Aorta (tissue), 5 donors: ENCODE measurements at places on chromosomes 5 and 9. TPM values are rescaled to one million over a fixed set of nuclear protein-coding genes. Genes with fewer than 3 reads are reported as not detected.

The ADAMTS2 gene
- 49.8 TPM for total RNA-seq

GRCh38 chr9:38301376-38302106 lies 91.0 kb upstream of the ALDH1B1 start:
- no peak for DNase-seq
- H3K4me1 ChIP-seq: no peaks in the 10 kb centered on the region
- no peak overlapping the region for H3K4me3 ChIP-seq
- no peaks in the 10 kb centered on the region for H3K36me3 ChIP-seq
- H3K27me3 ChIP-seq: no peaks in the 10 kb centered on the region

- H3K27me3 ChIP-seq: no peaks in the 10 kb centered on the region
- H3K4me3 ChIP-seq: no peak overlapping the region
- peaks cover 8% of the 10 kb centered on the region for H3K4me1 ChIP-seq
- peak; percentile 82 for DNase-seq
These were observed 305.8 kb downstream of the PDE4D start for GRCh38 chr5:59587489-59588337.

DNA sequence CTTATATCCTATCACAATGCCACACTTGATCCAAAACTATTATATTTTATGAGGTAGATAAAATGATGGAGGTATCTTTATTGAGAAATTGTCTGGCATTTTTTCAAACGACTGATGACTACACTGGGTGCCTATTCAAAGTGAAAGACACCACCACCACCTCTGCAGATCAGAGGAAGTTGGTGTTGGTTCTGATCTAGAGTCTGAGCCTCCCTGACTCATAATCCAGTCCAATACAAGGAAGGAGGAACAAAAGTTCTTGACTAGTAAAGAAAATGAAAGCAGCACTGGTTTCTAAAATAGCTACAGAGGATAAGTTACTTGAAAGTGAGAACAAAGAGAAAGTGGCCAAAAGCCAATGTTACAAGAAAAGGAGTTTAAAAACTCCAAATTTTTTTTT lies 139.9 kb downstream of the RFX3 start:
- no peaks in the 10 kb centered on the region for H3K4me1 ChIP-seq
- H3K27me3 ChIP-seq: no peaks in the 10 kb centered on the region
- no peak overlapping the region for H3K4me3 ChIP-seq
- H3K36me3 ChIP-seq: peaks cover 2% of the 10 kb centered on the region
- no peak for DNase-seq
- no peak overlapping the region for H3K27ac ChIP-seq

- H3K27ac ChIP-seq: no peak overlapping the region
- H3K36me3 ChIP-seq: no peaks in the 10 kb centered on the region
- no peak overlapping the region for H3K4me3 ChIP-seq
- no peaks in the 10 kb centered on the region for H3K4me1 ChIP-seq
These were observed 406.8 kb downstream of the BRINP1 start for GRCh38 chr9:118962426-118962825.

DNA sequence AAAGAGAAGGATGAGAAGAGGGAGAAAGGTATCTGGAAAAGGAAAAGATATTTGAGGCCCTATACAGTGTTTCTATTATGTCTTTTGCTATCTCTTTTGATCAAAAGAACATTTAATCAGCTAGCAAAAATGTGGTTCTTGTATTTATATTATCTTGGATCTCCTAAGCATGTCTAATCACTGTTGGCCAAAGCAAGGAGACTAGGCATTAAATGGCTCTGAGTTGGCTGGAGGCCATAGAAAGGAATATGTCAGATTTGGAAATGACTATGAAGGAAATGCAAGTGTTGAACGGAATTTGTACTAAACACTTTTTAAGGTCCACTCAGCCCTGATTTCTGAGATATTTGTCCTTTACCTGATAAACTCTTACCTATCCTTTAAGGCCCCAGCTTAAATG lies 22.4 kb upstream of the THG1L start:
- no peak for DNase-seq
- H3K36me3 ChIP-seq: no peaks in the 10 kb centered on the region
- H3K4me1 ChIP-seq: no peaks in the 10 kb centered on the region
- H3K4me3 ChIP-seq: no peak overlapping the region
- no peak overlapping the region for H3K27ac ChIP-seq
- no peaks in the 10 kb centered on the region for H3K27me3 ChIP-seq

DNA sequence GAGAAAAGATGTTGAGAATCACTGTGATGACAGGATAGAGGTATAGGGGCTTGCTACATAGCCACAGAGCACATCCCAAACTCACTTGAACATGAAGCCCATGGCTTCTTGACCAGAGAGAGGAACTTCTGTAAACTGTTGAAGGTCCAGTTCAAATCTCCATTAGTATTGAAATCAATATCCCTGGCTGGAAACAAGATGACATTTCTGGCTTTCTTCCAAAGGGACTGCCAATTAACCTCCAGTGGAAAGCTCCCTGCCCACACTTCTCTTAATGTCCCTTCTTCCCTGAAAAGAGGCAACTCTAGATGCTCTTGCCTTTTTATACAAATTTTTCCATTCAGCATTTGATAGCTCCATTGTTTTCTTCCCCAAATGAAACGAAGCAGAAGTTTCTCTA lies 612.1 kb downstream of the EBF1 start:
- no peak for DNase-seq
- no peaks in the 10 kb centered on the region for H3K36me3 ChIP-seq
- H3K4me3 ChIP-seq: no peak overlapping the region
- H3K4me1 ChIP-seq: no peaks in the 10 kb centered on the region
- H3K27ac ChIP-seq: no peak overlapping the region
- H3K27me3 ChIP-seq: no peaks in the 10 kb centered on the region

The DOCK2 gene
- 53.7 TPM for total RNA-seq

DNA sequence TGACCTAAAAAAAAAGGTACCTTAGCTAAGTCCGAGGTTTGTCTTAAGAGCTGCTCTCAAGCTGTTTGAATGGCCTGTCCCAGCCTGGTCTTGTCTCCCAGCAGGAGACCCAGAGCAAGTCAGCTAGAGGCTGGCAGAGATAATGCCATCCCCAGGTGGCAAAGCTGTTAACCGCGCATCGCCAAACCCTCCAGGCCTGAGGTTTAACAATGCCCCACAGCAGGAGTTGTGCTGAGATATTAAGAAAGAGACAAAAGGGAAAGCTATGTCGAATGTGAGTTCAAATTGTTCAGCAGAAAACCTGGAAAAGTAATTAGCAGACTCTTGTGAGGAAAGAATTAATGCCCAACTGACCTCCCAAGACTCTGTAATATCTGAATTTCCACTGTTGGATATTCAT lies 187.1 kb downstream of the FSTL4 start:
- H3K27me3 ChIP-seq: no peaks in the 10 kb centered on the region
- H3K4me3 ChIP-seq: no peak overlapping the region
- no peaks in the 10 kb centered on the region for H3K36me3 ChIP-seq
- no peak overlapping the region for H3K27ac ChIP-seq
- no peaks in the 10 kb centered on the region for H3K4me1 ChIP-seq
- DNase-seq: no peak

- no peaks in the 10 kb centered on the region for H3K4me1 ChIP-seq
- H3K4me3 ChIP-seq: no peak overlapping the region
- no peaks in the 10 kb centered on the region for H3K36me3 ChIP-seq
- DNase-seq: no peak
- no peak overlapping the region for H3K27ac ChIP-seq
These were observed 160.5 kb downstream of the GOLPH3 start for GRCh38 chr5:32013658-32014057.

The LIFR gene
- 69.6 TPM for total RNA-seq

The ORM2 gene
- total RNA-seq: not detected

- H3K4me3 ChIP-seq: no peak overlapping the region
- no peaks in the 10 kb centered on the region for H3K4me1 ChIP-seq
- DNase-seq: no peak
These were observed 32.2 kb downstream of the ACER2 start for GRCh38 chr9:19440823-19441580.

The ANKDD1B gene
- 0.88 TPM for total RNA-seq

DNA sequence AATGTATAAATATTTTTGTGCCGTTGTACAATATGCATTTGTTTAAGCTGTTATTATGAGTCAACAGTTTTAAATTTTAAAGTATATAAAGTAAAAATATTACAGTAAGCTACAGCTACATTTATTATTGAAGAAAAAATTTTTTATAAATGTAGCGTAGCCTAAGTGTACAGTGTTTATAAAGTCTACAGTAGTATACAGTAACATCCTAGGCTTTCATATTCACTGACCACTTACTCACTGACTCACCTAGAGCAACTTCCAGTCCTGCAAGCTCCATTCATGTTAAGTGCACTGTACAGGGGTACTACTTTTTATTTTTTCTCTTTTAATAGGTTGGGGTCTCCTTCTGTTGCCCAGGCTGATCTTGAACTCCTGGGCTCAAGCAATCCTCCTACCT lies 30.6 kb downstream of the SIL1 start:
- no peaks in the 10 kb centered on the region for H3K4me1 ChIP-seq
- H3K36me3 ChIP-seq: no peaks in the 10 kb centered on the region
- no peak overlapping the region for H3K4me3 ChIP-seq
- H3K27me3 ChIP-seq: no peaks in the 10 kb centered on the region
- H3K27ac ChIP-seq: no peak overlapping the region

The PCDHA1 gene
- total RNA-seq: not detected

The PCDHGB2 gene
- 11.7 TPM for total RNA-seq

GRCh38 chr5:35035271-35035670 lies 12.5 kb downstream of the AGXT2 start:
- no peak overlapping the region for H3K27ac ChIP-seq
- no peak overlapping the region for H3K4me3 ChIP-seq
- no peaks in the 10 kb centered on the region for H3K36me3 ChIP-seq
- H3K4me1 ChIP-seq: no peaks in the 10 kb centered on the region
- H3K27me3 ChIP-seq: no peaks in the 10 kb centered on the region
- DNase-seq: no peak

GRCh38 chr5:94288937-94289336 lies 329.5 kb downstream of the KIAA0825 start:
- no peak overlapping the region for H3K4me3 ChIP-seq
- peaks cover 3% of the 10 kb centered on the region for H3K4me1 ChIP-seq
- DNase-seq: no peak
- H3K27me3 ChIP-seq: no peaks in the 10 kb centered on the region
- no peaks in the 10 kb centered on the region for H3K36me3 ChIP-seq

DNA sequence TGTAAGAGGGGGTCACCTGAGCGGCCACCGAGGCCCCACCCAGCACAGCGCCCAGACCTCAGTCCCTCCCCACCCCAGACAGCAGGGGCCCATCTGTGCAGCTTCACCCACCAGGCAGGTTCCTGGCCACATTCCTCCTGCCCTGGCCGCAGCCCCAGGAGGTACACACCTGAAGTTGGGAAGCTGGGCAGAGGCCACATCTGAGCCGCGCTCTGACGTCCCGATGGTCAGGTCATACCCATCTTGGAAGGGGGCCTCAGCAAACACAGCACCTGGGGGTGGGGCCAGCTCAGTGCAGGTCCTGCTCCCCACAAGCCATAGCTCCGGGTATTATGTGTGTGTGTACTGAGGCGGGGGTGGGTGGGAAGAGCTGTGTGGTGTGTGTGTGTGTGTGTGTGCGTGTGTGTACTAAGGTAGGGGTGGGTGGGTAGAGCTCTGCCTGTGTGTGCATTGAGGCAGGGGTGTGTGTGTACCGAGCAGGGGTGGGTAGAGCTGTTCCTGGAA lies 5.6 kb downstream of the SPOUT1 start:
- no peak for DNase-seq
- no peaks in the 10 kb centered on the region for H3K27me3 ChIP-seq
- no peak overlapping the region for H3K27ac ChIP-seq
- no peak overlapping the region for H3K4me3 ChIP-seq
- no peaks in the 10 kb centered on the region for H3K36me3 ChIP-seq

- no peak for DNase-seq
- H3K27ac ChIP-seq: no peak overlapping the region
- H3K27me3 ChIP-seq: no peaks in the 10 kb centered on the region
- no peaks in the 10 kb centered on the region for H3K4me1 ChIP-seq
- no peaks in the 10 kb centered on the region for H3K36me3 ChIP-seq
- no peak overlapping the region for H3K4me3 ChIP-seq
These were observed 13.3 kb upstream of the UBE2QL1 start for GRCh38 chr5:6435356-6435755.

DNA sequence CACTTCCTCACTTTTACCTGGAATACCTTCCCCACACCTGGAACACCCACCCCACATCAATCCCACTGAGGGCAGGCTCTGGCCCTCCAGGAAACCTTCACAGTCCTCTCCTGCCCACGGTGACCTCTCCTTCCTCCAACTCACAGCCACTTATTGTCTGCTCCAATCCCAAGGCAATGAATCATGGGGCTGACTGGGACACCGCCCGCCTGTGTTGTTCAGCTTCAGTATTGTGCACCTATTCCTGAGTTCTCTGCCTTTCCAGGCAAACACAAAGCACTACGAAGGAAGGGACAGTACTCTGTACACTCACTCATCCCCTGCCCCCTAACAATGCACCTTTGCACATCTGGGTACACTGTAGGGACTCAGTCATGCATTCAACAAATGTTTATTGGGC lies 7.3 kb downstream of the PCDH1 start:
- no peak for DNase-seq
- no peak overlapping the region for H3K4me3 ChIP-seq
- H3K36me3 ChIP-seq: no peaks in the 10 kb centered on the region

The RIGI gene
- 13.0 TPM for total RNA-seq

DNA sequence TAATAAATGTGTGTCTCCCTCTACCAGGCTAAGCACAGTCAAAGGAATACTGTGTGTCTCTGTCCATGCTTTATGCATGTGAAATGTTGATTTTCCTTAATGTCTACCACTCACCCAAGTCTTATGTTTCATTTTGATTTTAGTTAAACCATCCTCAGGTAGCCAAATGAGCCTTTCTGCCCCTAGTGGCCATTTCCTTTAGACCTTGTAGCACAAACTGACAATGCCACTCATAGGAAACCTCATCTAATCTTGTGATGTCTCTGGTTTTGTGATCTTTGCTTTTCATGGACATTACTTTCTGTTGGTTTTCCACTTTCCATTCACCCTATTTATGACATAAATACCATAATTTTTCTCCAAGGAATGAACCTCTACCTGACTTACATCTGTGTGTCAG lies 820.8 kb downstream of the MAT2B start:
- no peak for DNase-seq
- H3K27ac ChIP-seq: no peak overlapping the region
- no peak overlapping the region for H3K4me3 ChIP-seq
- no peaks in the 10 kb centered on the region for H3K36me3 ChIP-seq
- H3K27me3 ChIP-seq: no peaks in the 10 kb centered on the region

DNA sequence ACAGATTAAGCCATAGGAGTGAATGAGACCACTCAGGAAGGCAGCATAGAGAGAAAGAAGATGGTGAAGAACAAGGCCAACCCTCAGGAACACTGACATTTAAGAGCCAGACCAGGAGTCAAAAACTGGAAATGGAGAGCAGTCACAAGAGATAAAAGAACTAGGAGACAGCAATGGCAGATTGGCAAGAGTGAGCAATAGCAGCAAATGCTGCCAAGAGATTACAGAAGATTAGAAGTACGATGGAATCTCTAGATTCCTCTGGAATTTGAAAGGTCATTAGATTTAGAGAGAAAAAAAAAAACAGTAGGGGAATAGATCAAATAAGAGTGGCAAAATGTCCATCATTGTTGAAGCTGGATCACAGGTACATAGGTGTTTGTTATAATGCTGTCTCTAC lies 73.4 kb upstream of the SLC44A1 start:
- H3K27me3 ChIP-seq: no peaks in the 10 kb centered on the region
- no peak overlapping the region for H3K4me3 ChIP-seq
- H3K36me3 ChIP-seq: no peaks in the 10 kb centered on the region

GRCh38 chr9:35656831-35657545 lies 831 bp downstream of the RMRP start:
- no peaks in the 10 kb centered on the region for H3K4me1 ChIP-seq
- H3K27me3 ChIP-seq: no peaks in the 10 kb centered on the region
- H3K27ac ChIP-seq: peak overlapping the region; percentile 77
- H3K36me3 ChIP-seq: no peaks in the 10 kb centered on the region
- DNase-seq: peak; percentile 76
- H3K4me3 ChIP-seq: no peak overlapping the region

GRCh38 chr9:124452326-124452725 lies 2.1 kb downstream of the ADGRD2 start:
- DNase-seq: peak; percentile 71
- no peaks in the 10 kb centered on the region for H3K27me3 ChIP-seq
- no peak overlapping the region for H3K27ac ChIP-seq
- H3K4me3 ChIP-seq: no peak overlapping the region
- no peaks in the 10 kb centered on the region for H3K36me3 ChIP-seq
